Right lung (tissue), 10 donors: ENCODE measurements at places on chromosomes 3 and 15. TPM values are rescaled to one million over a fixed set of nuclear protein-coding genes. Genes with fewer than 3 reads are reported as not detected.

PLA2G4B gene
- polyA plus RNA-seq: 16.4 TPM

DNA sequence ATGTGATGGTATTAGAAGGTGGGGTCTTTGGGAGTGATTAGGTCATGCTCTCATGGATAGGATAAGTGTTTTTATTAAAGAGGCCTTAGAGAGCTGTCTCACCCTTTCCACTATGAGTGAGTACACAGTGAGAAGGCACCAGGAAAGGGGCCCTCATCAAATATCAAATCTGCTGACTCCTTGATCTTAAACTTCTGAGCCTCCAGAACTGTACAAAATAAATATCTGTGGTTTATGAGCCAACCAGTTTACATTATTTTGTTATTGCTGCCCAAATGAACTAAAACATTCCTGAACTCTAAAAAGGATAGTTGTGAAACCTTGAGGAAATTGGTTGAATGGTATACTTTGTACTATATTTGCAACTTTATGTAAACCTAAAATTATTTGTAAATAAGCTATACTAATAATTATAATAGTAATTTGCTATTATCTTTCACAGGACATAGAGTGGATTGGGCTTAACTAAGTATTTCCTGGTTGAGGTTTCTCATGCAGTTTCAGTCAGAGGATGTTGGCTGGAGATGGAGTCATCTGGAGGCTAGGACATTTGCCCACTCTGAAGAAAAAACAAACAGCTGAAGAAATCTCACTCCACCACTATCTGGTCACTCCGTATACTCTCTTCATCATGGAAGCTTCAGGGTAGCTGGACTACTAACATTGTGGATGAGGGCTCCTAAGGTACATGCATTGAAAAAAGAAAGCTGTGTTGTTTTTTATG is 1068.6 kb upstream of the CADM2 start:
- no peak for DNase-seq

GRCh38 chr3:144638009-144638408 is 666.4 kb downstream of the DIPK2A start:
- no peak for DNase-seq

GRCh38 chr3:170766253-170766652 is 103.7 kb downstream of the RPL22L1 start:
- no peak for DNase-seq

BNIP2 gene
- polyA plus RNA-seq: 68.6 TPM

- DNase-seq: no peak
These were observed 28.2 kb downstream of the ADAMTS9 start for GRCh38 chr3:64659617-64659978.

CHRNA7 gene
- 23.1 TPM for polyA plus RNA-seq

GRCh38 chr3:29514912-29515311 is 234.0 kb downstream of the RBMS3 start:
- DNase-seq: no peak

ITGA11 gene
- polyA plus RNA-seq: 1.7 TPM

DNA sequence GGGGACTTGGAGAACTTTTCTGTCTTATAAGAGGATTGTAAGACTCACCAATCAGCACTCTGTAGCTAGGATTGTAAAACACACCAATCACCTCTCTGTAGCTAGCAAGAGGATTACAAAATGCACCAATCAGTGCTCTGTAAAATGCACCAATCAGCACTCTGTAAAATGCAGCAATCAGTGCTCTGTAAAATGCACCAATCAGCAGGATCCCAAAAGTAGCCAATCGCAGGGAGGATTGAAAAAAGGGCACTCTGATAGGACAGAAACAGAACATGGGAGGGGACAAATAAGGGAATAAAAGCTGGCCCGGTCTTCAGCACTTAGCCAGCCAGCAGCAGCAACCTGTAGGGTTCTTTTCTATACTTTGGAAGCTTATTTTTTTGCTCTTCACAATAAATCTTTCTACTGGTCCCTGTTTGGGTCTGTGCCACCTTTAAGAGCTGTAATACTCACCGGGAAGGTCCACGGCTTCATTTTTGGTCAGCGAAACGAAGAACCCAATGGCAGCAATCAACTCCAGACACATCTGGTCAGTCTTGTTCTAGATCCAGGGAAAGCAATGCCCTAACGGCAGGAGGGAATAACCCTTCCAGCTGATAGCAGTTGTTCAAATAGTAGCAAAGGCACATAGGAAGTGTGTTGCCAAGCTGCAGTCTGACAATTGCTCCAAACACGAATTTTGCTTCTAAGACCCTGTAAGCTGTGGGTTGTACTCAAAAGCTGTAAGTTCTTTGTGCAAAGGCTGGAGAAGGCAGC is 135.6 kb downstream of the TJP1 start:
- no peak for DNase-seq

MIX23 gene
- polyA plus RNA-seq: 40.8 TPM

RARRES1 gene
- polyA plus RNA-seq: 65.4 TPM

DNA sequence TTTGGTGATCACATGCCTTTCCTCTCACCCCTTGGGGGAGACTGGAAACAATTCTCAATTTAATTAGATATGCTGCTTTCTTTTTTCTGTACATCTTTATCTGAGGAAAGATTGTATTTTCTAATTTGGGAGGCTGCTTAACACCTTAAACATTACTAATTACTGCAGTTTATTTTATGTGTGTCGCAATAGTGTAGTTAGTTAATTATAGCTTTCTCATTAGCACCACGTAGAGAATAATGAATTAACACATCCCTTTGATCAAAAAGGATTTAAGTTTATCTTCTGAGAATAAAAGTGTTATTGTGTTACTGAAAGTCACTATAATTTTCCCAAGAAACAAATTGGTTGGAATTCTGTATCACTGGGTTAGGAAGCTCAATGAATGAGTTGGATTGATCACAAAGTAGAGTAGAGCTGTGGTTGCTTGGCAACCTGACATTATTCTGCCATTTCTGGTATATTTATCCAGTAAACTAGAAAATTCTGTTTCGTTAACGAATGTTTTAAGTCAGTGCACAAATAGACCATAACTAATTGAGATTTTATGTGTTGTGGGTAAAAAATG is 4.3 kb downstream of the CHL1 start:
- no peak for DNase-seq

DNA sequence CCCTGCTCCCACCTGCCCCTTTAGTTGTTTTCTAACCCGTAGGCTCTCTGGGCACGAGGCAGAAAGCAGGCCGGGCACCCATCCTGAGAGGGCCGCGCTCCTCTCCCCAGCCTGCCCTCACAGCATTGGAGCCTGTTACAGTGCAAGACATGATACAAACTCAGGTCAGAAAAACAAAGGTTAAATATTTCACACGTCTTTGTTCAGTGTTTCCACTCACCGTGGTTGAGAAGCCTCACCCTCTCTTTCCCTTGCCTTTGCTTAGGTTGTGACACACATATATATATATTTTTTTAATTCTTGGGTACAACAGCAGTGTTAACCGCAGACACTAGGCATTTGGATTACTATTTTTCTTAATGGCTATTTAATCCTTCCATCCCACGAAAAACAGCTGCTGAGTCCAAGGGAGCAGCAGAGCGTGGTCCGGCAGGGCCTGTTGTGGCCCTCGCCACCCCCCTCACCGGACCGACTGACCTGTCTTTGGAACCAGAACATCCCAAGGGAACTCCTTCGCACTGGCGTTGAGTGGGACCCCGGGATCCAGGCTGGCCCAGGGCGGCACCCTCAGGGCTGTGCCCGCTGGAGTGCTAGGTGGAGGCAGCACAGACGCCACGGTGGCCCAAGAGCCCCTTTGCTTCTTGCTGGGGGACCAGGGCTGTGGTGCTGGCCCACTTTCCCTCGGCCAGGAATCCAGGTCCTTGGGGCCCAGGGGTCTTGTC is 48.5 kb downstream of the PGPEP1L start:
- DNase-seq: no peak

- no peak for DNase-seq
These were observed 39.5 kb upstream of the ZNF385D start for GRCh38 chr3:21790466-21790865.

DNA sequence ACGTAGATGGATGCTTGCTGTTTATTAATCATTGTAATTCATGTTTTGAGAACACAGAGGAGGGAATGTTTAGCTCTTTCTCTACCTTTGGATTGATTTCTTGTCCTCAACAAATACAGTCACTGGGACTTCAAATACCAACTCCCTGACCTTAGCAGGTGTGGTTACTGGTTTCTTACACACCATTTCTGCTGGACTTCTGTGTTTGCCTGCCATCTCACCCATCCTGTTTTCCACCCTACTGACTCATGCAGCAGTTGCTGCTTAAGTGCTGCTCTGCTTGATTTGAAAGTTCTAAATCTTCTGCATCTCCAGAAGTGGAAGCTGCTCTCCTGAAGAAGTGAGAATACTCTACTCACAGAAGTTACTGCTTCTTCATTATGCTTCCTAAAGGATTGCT is 170.3 kb downstream of the ZPLD1 start:
- DNase-seq: no peak

DNA sequence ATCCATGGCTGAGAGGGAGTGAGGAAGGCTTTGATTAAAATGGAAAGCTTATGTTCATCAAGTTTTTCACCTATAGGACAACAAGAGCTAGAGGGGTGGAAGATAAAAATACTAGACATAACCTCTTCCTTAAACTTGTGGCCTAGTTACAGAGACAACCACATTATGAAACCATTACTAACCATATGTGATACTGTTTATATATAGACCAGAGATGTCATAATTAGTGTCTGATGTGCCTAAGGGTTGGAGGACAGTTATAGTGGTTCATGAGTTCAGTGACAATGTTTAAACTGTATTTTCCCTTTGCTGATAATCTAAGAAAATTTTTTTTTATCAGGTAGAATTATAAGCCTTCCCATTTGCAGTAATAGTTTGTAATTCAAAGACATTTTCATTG is 23.7 kb downstream of the PHLDB2 start:
- no peak for DNase-seq

DGKG gene
- polyA plus RNA-seq: 4.4 TPM

- DNase-seq: no peak
These were observed 28.2 kb upstream of the DET1 start for GRCh38 chr15:88574655-88575054.

GRCh38 chr15:96500508-96500907 is 170.0 kb downstream of the NR2F2 start:
- DNase-seq: no peak

- DNase-seq: no peak
These were observed 246.1 kb downstream of the SI start for GRCh38 chr3:164832216-164832615.

GRCh38 chr3:37905346-37905745 is 43.7 kb downstream of the CTDSPL start:
- no peak for DNase-seq

ARL14 gene
- polyA plus RNA-seq: not detected

CA12 gene
- 2.1 TPM for polyA plus RNA-seq

GRCh38 chr3:70120357-70120966 is 120.9 kb downstream of the SAMMSON start:
- no peak for DNase-seq

GRCh38 chr3:14137004-14137403 is 12.2 kb downstream of the TMEM43 start:
- DNase-seq: no peak

CCR4 gene
- polyA plus RNA-seq: 1.1 TPM

CCR9 gene
- not detected for polyA plus RNA-seq

GRCh38 chr3:107661447-107662123 is 138.8 kb downstream of the BBX start:
- peak; percentile 23 for DNase-seq

ADAMTS17 gene
- 2.8 TPM for polyA plus RNA-seq

DNA sequence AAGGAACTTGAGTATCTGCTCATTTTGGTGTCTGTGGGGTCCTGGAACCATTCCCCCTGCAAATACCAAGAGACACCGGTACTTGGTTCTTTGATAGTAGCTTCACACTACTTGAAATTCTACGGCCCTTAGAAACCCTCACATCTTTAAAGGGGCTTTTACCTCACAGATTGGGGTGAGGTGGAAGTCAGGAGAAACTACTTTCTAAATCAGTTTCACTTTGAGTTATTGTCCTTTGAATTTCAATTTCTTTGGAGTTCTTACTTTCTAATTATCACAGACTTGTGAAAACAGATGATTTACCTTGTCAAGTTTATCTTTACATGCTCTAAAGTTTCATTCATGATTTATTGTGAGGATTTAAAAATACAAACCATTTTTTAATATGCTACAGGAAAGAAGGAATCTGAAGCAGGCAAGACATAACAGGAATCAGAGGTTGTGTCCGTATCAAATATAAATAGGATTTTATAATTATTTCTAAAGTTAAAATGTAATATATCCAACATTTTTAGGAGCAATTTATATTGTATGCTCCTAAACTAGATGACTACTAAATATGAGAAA is 98.9 kb downstream of the NEDD4 start:
- DNase-seq: no peak

DNA sequence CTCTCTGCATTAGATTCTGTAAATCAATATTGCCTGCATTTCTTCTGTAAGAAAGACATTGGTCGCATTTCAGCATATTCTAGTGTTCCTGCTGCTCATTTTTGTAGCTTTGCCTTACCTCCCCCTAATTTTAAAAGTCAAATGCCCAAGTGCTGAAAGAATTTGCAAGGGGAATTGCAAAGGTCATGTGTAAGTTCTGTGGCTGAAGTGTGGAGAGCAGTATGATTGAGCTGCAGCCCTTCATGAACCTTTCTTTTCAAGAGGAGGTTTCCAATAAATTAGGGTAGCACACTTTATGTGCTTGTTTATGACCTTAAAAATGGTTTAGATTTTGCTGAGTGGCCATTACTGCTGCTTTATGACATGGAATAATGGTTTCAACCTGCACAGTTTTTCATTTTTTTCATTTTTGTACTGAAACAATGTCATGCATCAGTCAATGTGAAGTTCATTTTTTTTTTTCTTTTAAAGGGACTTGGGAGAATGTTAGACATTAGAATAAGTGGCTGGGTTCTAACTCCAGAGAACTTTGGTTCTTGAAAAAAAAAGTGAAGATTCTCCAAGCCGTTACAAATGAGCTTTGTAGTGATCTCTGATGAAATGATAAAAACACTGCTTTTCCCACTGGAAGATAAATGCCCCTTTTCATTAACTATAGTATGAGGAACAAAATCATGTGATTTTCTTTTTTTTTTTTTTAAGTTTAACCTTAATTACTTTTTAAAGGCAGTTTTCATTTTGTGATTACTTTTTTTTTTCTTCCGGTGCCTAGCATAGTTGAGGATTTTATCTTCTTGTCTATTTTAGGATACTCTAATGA is 99.6 kb downstream of the MITF start:
- DNase-seq: no peak

- DNase-seq: no peak
These were observed 464.4 kb downstream of the FOXP1 start for GRCh38 chr3:71119171-71119570.

SLC27A2 gene
- polyA plus RNA-seq: 4.9 TPM

- no peak for DNase-seq
These were observed 12.0 kb downstream of the LYSMD4 start for GRCh38 chr15:99721104-99721778.

DNA sequence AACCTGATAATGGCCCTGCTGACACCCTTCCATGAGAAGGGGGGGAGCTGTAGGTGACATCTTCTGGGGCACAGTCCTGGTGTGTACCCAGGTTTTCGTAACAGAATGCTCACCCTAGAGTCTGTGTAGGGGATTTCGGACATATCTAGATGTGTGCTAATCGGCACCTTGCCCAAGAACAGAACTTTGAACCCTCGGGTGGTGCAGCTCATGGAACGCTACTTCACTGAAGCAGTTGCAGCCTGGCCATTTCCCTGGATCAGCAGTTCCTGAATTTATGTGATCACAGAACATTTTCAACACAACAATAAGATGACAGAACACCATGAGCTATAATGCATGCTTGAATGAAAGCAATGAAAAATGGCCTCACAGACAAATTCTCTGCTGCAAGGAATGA is 57.5 kb upstream of the MUC13 start:
- no peak for DNase-seq

EPHA6 gene
- 0.41 TPM for polyA plus RNA-seq
